ENCODE measurements at places on chromosomes 16 and 17. TPM values are rescaled to one million over a fixed set of nuclear protein-coding genes. Genes with fewer than 3 reads are reported as not detected.
A peak's percentile ranks its signal among the peaks of the same experiment; 100 is the strongest.

PRCD gene
- not detected for total RNA-seq

GRCh38 chr16:75552951-75553350, 3.1 kb downstream of the TMEM231 start:
- DNase-seq: no peak

GRCh38 chr17:2051061-2051932, 3.6 kb upstream of the HIC1 start:
- DNase-seq: no peak

GRCh38 chr17:50462446-50462845, 6.2 kb downstream of the CHAD start:
- no peak for DNase-seq

- peak; percentile 24 for DNase-seq
Measured at GRCh38 chr17:32100971-32101631, 41.2 kb upstream of the RHOT1 start.

DNA sequence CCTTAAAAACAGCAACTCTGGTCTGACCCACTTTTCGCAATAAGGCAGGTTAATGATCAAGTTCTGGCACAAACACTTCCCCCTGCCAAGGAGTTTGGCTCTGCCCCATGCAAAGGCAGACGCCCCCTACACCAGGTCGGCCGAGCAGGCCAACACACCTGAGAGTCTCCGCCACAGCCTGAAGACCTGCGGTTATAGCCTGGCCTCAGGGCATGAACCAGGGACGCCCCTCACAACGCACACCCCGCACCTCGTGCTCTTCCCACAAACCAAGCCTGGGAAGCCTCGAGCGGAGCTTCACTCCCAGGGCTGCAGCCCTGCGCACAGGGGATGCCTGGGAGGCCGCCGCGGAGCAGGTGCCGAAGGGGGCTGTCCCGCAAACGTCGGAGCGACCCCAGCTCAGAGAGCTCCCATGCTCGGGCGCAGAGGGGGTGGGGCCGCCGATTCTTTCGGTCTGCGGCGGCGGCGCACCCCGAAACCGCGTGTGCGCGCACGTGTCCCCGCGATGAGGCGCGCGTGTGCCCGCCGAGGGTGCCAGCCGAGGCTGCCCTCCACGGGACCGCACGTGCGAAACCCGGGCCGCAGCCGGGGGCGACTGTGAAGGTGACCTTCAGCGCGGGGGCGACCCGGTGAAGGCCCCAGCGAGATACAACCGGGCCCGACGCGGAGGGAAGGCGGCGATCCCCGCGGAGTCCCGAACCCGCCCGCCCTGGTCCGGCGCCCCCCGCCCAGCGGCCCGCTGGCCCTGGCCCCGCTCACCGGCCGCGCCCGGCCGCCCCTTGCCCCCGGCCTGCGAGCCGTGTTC, 559 bp downstream of the CLUH start:
- DNase-seq: peak; percentile 42

MYH8 gene
- not detected for total RNA-seq

DNA sequence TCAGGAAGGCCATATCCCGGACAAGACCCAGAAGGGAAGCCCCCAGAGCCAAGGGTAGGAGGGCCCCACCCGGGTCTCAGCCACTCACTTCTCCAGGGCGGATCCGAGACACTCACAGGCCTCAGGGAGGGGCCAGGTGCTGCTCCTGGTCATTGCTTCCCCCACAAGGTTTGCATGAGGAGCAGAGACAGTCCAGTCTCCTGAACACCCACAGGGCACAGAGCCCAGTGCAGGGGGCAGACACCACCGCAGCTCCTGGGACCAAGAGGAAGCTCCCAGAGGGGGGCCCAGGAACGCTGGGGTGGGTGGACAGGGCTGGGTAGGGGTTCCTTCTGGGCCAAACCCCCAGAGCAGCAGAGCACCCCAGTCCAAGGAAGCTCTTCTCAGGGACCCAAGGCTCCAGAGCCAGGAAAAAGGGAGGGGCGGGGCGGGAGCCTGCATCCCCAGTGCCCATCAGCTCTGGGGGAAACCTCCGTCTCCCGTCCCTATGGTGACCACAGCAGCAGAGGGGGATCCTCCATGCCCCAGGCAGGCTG, 709 bp upstream of the MRPL28 start:
- no peak for DNase-seq

DNA sequence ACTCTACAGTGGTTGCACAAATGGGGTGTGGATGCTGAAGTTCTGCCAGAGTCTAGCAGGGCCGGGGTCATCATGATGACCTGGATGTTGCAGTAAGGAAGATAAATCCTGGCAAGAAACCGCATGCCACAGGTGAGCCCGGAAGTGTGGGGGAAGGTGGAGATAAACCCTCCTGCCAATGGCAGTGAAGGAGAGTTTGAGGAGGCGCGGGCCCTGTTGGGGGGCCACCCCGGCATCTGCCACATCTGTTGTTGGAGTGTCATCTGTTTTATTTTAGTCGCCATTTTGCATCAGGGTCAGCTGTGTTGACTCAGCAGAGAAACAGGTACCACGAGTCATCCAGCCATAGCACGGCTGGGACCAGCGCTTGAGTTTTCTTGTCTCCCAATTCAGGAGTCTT, 173.8 kb upstream of the CHMP6 start:
- DNase-seq: no peak

GRCh38 chr17:81063106-81064093, 28.4 kb downstream of the BAIAP2 start:
- DNase-seq: no peak

DNA sequence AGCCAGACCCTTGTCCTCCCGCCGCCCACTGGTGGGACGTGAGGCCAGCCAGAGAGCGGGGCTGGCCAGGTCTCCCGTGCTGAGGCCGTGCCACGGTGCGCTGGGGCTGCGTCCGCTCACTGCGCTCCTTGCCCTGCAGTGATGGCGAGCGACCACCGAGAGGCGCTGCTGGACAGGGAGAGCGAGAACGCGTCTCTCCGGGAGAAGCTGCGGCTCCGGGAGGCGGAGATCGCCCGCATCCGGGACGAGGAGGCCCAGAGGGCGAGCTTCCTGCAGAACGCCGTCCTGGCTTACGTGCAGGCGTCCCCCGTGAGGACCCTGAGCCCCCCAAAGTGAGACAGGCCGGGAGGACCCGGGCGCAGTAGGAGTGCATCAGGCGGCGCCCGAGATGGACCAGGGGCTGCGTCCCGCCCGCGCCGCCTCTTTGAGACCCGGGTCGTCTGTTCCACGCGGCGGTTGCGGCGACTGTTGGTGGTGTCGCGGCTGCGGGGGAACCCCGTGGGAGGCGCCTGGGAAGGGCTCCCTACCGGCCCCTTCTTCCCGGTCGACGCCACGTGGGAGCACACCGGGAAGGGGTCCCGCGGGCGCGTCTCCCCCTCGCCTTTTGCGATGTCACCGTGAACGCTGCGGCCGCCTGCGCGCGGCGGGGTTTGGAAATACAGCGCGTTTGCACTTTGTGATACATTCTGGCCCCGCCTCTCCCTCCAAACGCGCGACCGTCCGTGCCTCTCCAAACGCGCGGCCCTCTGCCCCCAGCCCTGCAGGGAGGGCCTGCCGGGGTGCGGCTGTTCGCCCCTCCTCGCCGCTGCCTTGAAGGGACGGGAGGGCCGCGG, 792 bp upstream of the RAC3 start:
- DNase-seq: no peak

MT2A gene
- total RNA-seq: 8.2 TPM

SLC5A11 gene
- total RNA-seq: 0.64 TPM
